Putamen (tissue), 1 donor: ENCODE measurements at places on chromosomes 5 and 9.
A peak's percentile ranks its signal among the peaks of the same experiment; 100 is the strongest.

GRCh38 chr9:90044710-90045151 is 439.9 kb downstream of the GADD45G start:
- no peak for DNase-seq

GRCh38 chr5:92838253-92838652 is 742.8 kb downstream of the NR2F1-AS1 start:
- DNase-seq, result no peak

DNA sequence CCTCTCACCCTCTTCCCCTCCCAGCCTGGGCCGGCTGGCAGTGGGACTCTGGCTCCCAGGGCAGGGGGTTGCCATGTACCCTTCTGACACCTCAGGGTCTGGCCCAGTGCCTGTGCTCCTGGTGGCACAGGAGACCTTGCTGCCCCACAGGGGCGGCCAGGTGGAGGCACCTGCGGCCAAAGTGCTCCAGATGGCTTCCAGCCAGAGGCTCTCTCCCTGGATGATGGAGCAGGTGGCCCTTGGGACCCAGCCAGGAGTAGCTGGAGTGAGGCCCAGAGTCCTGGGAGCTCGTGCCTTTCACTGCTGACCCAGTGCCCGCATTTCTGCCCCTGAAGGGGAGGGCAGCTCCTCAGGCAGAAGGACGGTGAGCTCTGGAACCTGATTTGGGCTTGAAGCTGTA is 87.3 kb downstream of the NTNG2 start:
- no peak for DNase-seq

DNA sequence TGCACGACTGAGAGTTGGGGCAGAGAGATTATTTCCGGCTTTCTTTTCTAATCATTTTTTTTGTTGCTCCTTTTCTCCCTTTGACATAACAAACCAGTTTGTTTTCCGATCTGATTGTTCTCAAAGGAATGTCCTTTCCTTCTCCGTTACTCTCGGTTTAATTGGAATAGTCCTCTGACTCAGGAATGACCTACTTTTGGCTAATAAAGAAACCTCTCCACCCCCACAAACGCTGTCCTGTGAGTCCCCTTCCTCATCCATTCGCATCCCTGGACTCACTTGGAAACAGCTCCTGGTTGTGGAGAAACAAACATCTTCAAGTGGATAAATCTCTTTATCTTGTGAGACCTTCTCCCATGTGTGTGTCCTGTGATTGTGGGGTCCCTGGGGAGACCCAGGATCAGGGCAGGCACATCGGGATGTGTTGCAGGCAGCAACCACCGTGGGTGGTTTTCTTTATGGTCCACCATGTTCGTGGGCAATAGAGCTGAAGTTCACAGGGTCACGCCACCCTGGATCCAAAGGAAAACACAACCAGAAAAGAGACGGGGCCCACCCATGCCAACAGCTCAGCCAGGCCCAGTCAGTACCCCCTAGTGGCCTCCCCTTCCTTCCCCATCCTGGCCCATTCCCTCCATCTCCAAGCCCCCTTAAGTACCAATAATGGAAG is 45.2 kb upstream of the NEK6 start:
- DNase-seq, result no peak

GRCh38 chr9:121862371-121863332 is 211.2 kb downstream of the DAB2IP start:
- no peak for DNase-seq

DNA sequence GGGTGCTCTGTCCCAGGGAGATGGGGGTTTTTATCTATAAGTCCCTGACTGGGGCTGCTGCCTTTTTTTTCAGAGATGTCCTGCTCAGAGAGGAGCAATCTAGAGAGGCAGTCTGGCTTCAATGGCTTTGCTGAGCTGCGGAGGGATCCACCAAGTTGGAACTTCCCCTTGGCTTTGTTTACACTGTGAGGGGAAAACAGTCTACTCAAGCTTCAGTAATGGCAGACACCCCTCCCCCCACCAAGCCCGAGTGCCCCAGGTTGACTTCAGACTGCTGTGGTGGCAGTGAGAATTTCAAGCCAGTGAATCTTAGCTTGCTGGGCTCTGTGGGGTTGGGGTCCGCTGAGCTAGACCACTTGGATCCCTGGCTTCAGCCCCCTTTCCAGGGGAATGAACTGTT is 375.8 kb downstream of the RAB3C start:
- no peak for DNase-seq

- DNase-seq, result no peak
Observed at GRCh38 chr5:141399555-141400258, 2.0 kb downstream of the PCDHGB5 start.

GRCh38 chr5:176916337-176916736 is 17.2 kb upstream of the HK3 start:
- DNase-seq, result no peak

DNA sequence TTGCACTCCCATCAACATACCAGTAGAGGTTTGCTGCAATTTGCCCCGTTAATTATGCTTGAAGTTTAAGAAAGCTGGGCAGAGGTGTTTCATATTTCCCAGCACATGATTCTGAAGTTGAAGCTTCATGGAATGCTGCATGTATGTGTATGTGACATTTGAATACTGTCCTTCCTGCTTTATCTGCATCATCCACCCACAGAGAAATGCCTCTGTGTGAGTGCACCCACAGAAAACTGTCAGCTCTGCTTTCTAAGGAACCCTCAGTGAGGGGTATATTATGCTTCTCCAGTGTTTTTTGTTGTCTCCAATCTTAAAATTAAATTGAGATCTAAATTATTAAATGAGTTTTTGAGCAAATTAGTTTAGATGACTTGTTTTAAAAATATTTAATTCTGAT is 358.1 kb upstream of the PIK3R1 start:
- DNase-seq, result no peak

DNA sequence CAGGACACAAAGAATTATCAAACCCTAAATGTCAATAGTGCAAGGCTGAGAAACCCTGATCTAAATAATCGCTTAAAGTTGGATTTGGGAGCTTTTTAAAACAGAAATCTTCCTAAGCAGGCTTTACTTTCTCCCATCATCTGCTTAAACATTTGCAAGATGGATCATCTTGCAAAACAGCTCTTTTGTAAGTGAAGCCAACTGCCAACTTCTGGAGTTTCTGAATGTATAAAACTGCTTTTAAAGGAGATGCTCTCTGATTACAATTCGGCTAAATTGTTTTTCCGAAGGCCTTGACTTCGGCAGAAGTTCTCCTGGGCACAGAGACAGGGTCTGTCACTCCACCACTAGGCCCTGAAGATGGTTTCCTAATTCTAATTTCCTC is 1.3 kb downstream of the PTPN3 start:
- no peak for DNase-seq

DNA sequence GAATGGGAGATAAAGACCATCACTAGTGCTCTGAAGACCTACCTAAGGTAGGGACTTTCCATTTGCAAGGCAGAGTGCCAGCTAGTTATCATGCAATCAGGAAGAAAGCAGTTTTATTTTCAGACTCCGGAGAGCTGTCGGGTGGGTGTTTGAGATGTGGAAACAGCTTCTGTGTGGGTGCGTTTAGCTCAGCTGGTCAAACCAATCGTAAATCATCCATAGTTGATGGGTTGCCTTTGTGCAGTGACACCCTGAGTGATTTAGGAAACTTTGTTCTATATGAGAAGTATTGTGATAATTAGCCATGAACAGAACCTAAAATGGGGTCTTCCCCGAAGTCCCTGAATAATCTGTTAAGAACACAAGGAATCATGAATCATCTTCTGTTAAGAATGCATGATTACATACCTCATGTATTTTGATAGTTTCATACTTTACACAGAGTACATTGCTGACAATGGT is 284.3 kb downstream of the ARHGAP26 start:
- DNase-seq, result peak; percentile 54

DNA sequence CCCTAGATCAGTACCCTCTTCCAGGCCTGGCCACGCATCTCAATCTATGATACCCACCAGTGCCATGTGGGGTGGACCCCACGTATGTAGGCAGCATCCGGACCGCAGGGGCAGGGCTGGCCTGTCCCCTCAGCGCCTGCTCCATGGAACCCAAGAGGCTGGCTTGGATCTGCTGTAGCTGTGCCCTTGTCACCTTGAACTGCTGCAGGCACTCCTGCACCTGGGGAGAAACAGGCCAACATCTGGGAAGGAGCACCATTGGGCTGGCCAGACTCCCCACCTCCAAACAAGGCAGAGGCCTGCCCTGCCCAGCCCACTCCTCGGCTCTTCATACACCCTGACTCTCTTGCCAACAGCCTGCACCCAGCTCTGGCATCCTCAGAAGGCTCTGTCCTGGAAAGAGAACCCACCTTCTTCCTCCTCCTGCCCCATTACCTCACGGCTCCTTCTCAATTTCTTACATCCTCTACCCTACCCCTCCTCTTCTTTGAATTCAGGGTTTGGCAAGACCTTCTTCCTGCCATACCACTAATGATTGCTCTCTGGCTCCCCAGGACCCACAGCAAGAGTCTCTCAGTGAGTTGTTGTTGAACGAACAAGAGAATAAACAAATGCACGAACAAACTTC is 7.7 kb downstream of the HK3 start:
- no peak for DNase-seq

DNA sequence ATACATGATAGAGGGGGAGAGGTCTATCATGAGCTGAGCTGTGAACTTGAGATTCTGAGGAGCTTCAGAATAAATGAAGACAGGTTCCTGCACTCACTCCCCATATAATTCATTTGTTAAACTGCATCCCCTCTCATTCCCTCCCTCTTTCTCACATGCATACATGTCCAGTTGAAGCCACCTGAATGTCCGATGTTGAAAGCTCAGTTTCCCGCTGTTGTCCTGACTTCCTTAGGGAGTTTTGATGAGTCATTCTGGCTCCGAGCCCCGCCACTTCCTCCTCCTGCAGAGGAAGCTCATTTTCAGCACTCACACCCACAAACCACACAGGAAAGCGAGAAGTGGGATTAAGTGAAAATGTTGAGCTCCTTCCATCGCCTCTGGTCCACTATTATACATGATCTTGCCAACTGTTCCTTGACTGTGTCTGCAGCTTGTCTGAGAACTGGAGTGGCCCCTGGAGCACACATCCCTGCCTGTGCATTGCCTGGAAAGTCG is 121.2 kb downstream of the CEMIP2 start:
- DNase-seq, result peak; percentile 47

DNA sequence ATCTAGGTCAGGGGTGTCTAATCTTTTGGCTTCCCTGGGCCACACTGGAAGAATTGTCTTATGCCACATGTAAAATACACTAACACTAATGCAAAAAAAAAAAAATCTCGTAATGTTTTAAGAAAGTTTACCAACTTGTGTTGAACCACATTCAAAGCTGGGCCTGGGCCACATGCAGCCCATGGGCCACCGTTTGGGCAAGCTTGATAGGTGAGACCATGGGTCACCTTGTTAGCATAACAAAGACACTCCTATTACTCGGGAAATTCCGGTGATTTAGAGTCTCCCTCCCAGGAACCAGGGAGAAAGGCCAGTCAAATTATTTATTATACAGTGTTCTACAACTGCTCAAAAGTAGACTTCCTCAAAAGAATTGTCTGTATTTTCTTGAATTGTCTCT is 12.7 kb downstream of the RECK start:
- no peak for DNase-seq

DNA sequence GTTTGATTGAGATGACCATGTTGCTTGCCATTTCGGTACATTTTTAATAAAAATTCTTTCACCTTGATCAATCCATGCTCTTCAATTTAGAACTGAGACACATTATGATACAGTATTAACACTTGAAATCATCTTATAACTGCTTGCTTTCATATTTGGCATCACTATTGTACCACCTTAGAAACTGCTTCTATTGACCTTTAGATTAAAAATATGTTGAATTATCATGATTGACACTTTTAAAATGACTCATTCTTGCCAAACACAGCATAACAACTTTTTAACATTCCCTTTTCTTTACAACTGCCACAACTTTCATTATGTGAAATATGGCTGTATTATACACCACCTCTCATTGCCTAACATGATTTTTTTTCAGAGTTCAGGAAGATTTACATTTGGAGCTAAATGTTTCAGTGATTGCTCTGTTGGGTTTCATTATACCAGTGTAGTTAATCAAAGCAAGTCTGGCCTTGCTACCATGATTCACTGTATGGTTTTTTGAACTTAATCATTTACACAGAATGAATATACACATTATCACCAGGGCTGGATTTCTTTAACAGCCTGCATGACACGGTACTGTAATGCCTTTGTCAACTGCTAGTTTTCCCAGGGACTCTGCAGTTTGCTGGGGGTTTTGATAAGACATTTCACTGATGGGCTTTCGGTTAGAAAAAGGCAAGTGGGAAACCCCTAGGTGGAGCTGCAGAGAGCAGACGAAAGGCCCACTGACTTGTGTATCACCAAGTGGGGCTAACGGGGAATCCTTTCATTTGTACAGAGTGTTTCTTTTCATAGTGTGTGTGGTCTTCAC is 93.6 kb upstream of the TLE4 start:
- DNase-seq, result peak; percentile 77

- DNase-seq, result no peak
Observed at GRCh38 chr5:88882276-88883038, 527 bp downstream of the MEF2C start.

GRCh38 chr9:76655121-76655541 is 109.1 kb upstream of the PCA3 start:
- no peak for DNase-seq

DNA sequence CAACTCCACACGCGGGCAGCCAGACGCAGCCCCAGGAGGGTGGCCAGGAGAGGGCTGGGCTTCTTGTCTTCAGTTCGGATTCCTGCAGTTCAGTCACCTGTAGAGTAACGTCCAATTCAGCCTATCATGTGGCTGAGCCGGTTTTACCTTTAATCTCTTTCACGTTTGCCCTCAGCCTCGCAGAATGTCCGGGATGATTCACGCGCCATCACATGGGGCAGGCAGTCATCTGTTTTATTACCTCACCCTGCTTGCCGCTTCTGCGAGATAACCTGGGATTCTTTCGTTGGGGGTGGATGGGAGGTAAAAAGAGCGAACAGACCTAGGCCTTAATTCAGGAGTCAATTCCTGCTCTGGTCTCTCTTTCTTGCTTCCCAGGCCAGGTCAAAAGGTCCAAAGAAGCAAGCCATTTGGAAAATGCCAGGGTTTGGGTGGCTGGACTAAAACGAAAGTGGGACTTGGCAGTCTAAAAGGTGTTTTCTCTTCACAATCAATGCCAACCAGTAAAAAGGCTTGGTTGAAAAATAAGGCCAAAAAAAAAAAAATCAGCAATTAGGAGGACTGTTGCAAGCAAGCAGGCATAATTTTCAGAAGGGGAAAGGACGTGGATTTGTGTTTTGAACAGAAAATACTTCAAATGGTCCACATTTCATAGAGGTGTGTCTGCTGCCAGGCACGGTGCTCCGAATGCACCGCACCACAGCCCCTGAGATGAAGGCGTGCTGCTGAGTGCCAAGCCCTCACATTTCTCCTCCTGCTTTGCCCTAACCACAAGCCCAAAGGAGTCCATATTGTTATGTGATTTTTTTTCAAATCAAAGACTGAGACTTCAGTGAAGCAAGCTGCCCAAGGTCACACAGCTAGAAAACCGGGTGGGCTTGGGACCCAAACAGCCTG is 2.8 kb upstream of the WWC1 start:
- no peak for DNase-seq
